Naive thymus-derived CD8-positive, alpha-beta T cell (primary cell): ENCODE measurements at places on chromosomes 13 and 19.

GRCh38 chr19:9130965-9131364, 4.2 kb upstream of the OR7G3 start:
- DNase-seq, result no peak

- DNase-seq, result no peak
Measured at GRCh38 chr13:39306639-39307589, 268.7 kb downstream of the NHLRC3 start.

GRCh38 chr19:55652311-55653128, 2.3 kb upstream of the U2AF2 start:
- DNase-seq, result no peak

GRCh38 chr13:99388334-99388923, 81.2 kb upstream of the GPR183 start:
- no peak for DNase-seq

DNA sequence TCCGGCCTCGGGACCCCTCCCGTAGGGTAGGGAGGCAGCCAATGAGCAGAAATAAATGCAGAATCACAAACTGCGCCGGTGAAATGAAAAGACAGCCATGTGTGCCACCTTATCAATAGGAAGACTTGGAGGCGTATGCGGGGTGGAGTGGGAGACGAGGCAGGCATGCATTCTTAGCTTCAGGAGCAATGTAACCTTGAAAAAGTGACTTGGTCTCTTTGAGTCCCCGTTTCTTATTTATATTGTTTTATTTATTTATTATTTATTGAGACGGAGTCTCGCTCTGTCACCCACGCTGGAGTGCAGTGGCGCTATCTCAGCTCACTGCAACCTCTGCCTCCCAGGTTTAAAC, 16.0 kb downstream of the SSC5D start:
- DNase-seq, result no peak

DNA sequence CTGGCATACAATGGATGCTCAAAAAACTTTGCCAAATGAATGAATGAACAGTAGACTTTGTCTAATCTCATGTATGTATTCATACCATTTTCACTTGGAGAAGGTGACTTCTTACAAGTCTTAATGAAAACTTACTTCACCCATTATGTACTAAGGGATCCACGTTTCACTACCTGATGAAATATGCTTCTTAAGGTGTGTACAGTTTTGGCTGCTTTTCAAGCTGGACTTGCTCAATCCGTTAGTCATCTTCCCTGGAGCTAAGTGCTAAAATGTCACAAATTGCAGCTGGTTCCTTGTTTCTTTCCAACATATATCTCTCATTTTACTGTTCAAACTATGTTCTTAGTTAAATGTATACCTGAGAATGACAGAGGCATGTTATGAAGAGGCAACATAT, 4.2 kb upstream of the CCNA1 start:
- DNase-seq, result no peak

GRCh38 chr19:18507021-18507726, 14.7 kb downstream of the ELL start:
- DNase-seq, result no peak

- no peak for DNase-seq
Measured at GRCh38 chr13:77218274-77218673, 108.6 kb downstream of the MYCBP2 start.

DNA sequence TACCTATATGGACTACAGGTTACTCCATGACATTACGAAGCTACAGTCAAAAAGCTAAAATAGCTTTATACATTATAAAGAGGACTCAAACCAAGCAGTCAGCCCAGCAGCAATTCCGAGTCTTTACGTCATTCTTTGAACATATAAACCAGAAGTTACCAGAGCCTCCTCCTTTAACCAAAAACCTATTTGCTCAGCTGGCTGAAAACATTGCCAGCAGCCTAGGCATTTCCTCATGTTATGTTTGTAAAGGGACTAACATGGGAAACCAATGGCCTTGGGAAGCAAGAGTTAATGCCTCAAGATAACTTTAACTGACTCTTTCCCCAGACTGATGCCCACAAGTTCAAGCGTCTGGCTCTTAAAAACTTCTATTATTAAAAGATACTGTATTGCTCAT, 104.1 kb upstream of the ZNF492 start:
- DNase-seq, result no peak

DNA sequence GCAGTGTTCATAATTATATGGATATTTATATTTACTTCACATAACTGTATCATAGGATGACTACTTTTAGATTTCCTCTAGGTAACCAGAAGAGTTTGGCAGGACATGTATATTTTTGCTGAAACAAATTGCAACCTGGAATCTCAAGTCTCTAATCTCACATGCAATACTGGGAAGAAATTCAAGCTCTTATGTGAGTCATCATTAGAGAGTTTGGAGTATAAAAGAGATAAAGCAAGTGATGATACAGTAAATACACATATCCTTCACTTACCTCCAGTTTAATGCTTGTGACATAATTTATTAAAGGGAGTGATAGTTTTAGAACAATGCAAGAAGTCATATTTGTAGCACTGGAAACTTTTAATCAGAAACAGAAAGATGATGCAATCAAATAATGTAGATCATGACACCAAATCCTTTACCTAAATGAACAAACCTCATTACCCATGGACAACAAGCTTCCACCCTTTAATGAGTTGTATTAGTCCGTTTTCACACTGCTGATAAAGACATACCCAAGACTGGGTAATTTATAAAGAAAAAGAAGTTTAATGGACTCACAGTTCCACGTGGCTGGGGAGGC, 15.8 kb upstream of the OR7A17 start:
- DNase-seq, result no peak

DNA sequence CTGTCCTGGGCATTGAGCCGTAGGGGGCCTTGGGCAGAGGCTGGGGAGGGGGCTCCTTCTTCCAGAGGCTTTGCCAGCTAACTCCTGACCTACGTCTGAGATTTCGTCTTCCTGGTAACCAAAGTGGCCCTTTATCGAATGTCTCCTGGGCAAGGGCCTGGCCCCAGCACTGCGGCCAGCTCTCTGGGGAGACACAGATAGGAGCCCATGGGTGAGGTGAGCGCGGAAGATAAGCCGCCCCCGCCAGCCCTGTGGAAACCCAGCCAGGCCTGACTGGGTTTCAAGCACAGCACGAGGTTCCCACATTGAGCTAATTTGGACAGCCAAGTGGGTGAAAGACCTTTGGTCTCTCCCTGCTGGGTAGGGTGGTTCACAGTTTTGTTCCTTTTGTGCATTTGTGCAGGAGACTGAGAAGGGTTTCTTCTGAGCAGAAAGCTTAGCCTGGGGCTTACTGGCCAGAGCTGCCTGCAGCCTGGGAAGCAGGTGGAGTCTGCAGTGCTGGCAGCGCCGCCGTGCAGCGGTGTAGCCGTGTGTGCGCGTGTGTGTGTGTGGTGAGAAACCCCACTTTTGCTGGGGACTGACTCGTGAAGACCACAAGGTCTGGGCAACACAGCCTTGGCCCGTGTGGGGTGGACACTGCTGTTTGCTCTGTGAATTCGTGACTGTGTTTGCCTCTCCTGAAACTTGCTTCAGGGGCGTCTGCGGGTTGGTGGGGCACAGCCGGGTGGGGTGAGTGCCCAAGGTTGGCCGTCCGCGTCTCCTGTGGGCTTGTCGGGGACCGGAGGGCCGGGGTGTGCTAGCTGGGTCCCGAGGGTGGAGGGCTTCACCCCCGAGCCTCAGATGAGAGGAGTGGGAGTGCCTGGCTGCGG, 2.5 kb downstream of the BSG start:
- no peak for DNase-seq

DNA sequence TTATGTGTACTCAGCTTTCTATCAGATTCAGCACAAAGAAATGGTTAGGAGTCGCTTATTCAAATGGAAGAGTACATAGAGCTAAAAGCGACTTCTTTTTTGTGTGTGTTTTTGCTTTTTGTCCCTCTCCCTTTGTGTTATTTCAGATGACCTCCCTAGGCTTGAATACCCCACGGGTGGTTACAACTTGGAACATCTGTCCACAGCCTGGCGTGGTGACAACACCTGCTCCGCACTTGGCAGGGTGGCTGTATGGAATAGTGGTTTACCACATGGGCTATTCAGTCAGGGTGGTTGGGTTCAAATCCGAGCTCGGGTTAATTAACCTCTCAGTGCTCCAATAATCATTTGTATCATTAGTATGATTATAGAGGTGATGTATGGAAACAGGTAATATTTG, 151.6 kb upstream of the FREM2 start:
- DNase-seq, result no peak
